ENCODE measurements at places on chromosomes 13 and 19. TPM values are rescaled to one million over a fixed set of nuclear protein-coding genes. Genes with fewer than 3 reads are reported as not detected.

Gene AMER2
- total RNA-seq: 0.17 TPM

Gene PALM
- total RNA-seq: 28.7 TPM

Gene SERTM1
- 0.55 TPM for total RNA-seq

Gene VRK3
- total RNA-seq: 34.3 TPM

- DNase-seq: no peak
Observed at GRCh38 chr13:67200183-67200582, 30.0 kb downstream of the PCDH9 start.

DNA sequence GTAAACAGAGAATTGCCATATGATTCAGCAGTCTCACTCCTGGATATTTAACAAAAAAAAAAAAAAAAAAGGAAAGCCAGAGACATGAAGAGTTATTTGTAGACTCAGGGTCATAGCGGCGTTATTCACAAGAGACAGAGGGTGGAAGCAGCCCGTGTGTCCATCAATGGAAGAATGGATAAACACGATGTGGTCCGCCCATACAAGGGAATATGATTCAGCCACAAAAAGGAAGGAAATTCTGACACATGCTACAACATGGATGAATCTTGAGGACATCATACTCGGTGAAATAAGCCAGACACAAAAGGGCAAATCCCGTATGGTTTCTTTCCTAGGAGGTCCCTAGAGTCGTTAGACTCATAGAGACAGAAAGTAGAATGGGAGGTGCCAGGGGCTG is 14.8 kb downstream of the ACSBG2 start:
- DNase-seq: no peak

GRCh38 chr19:47652285-47652684 is 43.4 kb downstream of the BICRA start:
- no peak for DNase-seq

DNA sequence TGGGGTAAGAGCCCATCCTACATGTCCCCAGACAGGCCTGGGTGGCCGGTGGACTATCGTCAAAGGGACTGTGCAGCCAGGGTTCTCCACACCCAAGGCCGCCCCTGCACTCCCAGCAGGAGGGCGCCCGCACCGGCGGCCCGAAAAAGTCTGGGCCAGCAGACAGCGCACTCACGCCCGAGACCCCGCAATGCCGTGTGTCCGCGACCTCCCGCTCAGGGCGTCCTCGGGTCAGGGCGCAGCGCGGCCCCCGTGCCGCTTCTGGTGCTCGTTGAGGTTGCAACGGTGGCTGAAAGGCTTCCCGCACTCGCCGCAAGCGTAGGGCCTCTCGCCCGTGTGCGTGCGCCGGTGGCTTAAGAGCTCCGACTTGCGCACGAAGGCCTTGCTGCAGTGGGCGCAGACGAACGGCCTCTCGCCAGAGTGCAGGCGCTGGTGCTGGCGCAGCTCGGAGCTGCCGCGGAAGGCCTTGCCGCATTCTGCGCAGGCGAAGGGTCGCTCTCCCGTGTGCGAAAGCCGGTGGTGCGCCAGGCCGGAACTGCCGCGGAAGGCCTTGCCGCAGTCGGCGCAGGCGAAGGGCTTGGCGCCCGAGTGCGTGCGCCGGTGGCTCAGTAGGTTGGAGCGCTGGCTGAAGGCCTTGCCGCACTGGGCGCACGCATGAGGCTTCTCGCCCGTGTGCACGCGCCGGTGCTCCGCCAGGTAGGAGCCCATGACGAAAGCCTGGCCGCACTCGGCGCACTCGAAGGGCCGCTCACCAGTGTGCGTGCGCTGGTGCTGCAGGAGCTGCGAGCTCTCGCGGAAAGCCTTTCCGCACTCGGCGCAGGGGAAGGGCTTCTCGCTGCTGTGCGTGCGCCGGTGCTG is 2.8 kb upstream of the A1BG start:
- peak; percentile 59 for DNase-seq

GRCh38 chr19:3149526-3150505 is 14.0 kb downstream of the GNA15 start:
- DNase-seq: peak; percentile 70

- no peak for DNase-seq
Observed at GRCh38 chr13:97321616-97322321, 99.6 kb downstream of the MBNL2 start.

DNA sequence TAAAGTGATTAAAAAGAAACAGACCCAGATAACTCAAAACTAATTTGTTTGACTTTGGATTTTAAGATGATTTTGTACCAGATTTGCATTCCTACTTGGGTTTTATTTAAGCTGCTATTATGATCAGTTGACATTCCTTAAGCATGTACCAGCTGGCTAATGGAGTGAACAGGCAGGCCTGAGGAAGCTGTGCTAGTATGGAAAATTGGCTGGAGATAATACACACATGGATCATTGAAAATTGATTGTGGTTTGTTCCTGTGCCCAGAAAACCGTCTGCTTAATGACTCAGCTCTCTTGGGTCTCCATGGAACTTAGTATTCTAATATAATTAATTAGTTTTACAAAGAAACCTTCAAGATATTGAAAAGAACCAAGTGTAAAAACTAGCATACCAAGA is 22.6 kb downstream of the POLR1D start:
- DNase-seq: no peak
